ENCODE measurements at places on chromosomes 2 and 18.

DNA sequence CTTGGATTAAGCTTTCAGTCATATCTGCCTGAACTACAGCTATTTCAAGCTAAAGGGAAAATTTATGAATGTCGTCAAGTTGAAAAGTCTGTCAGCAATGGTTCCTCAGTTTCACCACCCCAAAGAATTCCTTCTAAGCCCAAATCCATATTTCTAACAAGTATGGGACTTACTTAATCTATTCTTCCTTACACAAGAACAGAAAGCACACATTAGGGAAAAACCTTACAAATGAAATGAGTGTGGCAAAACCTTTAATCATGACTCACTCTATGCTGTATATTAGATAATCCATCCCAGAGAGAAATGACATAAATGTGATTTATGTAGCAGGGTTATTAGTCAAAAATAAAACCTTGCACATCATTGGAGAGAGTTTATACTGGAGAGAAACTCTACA is 78.9 kb downstream of the RAB31 start:
- DNase-seq: no peak

- DNase-seq: no peak
Measured at GRCh38 chr2:172861656-172862476, 126.2 kb downstream of the RAPGEF4 start.

DNA sequence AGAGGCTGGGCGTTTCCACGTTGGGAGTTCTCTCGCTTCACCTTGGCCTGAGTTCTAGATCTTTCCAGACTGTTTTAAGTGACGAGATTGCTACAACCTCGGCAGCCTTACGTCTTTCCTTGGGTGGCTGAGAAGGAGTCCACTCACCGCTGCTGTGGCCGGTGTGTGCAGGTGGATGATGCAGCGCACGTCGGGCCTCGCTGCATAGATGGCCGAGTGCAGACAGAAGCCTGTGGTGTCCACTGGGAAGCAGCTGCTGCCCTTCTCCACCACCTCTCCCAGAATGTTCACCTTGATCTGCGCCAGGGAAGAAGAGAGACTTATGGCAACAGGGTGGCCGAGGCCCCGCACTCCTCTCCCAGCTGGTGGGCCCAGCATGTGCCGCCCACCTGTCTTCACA is 75.7 kb downstream of the ADD2 start:
- DNase-seq: no peak

GRCh38 chr2:202015471-202015870 is 18.2 kb upstream of the FZD7 start:
- no peak for DNase-seq

GRCh38 chr18:44609181-44609941 is 71.3 kb upstream of the SETBP1 start:
- no peak for DNase-seq

- DNase-seq: no peak
Measured at GRCh38 chr18:50469380-50469781, 90.5 kb upstream of the MAPK4 start.

DNA sequence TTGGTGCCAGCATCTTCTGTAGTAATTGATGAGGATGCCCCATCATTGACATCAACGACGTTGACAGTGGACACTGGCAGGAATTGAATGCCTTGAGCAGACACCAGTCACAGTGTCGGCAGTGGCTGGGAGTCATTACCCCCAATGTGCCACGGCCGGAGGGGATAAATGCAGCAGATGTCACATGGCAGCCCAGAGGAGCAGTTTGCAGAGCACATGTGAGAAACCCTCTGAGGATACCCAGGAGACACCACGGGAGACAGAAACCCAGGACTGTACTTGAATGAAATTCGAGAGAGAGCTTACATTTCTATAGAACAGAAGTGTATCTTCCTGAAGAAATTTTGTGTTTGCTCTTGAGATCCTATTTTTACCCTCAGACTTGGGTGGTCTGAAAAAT is 409.1 kb upstream of the TNP1 start:
- DNase-seq: no peak

DNA sequence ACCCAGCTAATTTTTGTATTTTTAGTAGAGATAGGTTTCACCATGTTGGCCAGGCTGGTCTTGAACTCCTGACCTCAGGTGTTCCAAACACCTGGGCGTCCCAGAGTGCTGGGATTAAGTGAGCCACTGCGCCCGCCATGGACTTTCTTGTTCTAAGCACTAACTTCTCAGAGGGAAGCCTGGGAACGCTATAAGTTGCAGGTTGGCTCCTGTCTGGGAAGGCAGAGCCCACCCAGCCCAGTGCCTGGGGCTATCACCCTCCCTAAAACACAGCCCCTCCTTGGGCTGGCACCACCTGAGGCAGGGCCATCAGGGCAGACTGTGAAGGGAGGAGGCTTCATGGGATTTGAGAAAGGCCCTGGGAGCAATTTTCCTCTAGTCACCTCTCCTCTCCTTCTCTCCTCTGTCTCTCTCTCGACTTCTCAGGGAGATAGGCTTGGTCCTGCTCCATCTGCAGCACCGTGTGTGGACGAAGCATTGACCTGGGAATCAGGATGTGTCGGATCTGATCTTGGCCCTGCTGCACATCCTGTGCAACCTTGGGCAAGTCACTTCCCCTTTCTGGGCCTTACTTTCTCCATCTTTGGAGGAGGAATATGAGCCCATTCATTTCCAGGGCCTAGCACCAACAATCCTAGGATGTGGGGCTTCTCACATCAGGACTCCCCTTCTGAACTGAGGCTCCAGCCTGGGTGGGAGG is 10.9 kb downstream of the PSD4 start:
- no peak for DNase-seq

DNA sequence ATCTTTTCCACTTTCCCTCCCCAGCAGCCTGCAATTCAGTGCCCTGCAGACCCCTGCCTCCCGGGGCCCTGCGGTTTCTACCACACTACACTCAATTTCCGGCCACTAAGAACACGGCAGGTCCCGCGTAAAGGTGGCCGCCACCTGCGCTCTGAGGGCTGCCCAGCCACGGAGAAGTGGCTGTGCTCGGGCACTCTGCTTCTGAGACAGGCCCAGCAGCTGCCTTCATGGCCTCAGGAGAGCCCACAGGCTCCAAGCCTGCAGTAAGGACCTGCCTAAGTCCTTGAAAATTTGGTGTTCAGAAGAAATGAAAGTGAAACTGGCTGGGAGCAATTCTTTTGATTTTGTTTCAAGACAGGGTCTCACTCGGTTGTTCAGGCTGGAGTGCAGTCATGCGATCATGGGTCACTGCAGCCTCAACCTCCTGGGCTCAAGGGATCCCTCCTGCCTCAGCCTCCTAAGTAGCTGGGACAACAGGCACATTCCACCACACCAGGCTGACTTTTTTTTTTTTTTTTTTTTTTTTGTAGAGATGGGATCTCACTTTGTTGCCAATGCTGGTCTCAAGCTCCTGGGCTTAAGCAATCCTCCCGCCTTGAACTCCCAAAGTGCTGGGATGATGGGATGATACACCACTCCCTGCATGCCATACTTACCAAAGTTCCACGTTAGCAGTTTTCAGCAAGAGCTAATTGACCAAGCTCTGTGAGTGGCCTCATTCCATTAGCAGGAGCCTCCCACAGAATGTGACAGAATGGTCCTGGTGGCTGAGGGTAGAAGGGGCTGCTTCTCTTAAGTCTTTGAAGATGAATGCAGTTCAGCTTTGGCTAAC is 14.6 kb upstream of the ALPP start:
- no peak for DNase-seq

DNA sequence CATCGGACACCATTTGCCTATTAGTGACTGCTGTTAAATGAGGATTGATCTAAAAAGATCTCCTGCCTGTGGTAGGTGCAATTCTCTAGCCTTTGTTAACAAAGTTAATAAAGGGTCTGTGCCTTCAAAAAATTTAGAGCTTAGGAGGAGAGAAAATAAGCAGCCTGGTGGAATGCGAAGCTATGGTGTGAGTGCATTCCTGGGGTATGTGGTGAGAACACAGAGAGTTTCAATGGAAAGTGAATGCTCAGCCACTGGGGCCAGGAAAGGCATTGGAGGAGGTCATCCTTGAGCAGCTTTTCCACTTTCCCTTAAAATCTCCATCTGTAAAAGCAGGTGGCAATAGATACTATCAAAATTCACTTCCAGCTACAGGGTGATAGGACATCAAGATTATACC is 331.2 kb upstream of the LRATD1 start:
- DNase-seq: no peak

- no peak for DNase-seq
Measured at GRCh38 chr2:138818556-138818955, 38.4 kb upstream of the NXPH2 start.

GRCh38 chr2:137937246-137937645 is 27.0 kb upstream of the HNMT start:
- DNase-seq: no peak

DNA sequence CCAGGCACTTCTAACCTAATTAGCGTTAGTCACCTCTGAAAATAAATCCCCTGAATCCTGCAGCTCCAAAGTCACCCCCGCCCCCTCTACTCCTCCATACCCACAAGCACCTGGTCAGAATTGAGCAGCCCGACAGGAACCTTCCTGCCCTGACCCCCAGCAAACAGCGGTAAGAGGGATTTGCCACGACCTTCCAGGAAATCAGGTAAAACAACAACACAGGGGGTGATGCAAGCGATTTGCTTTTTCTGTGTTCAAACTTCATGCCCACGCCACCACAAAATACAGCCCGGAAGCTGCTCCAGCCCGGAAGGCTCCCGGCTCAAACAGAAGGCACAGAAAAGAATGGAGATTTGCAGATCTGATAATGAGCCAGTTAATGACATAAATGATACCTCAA is 367.1 kb downstream of the GPD2 start:
- DNase-seq: no peak

DNA sequence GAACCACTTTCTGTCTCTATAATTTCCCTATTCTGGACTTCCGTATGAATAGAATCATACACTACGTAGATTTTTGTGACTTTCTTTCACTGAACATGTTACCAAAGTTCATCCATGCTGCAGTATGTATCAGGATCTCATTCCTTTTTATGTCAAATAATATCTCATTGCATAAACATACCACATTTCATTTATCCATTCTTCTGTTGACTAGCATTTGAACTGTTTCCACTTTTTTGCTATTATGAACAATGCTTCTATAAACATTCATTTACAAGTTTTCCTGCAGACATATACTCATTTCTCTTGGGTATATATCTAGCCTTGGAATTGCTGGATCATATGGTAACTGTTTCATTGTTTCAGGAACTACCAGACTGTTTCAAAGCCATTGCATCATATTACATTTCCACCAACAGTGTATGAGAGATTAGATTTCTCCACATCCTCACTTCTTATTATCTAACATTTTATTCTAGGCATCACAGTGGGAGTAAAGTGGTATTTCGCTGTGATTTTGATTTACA is 186.2 kb downstream of the DYM start:
- no peak for DNase-seq

DNA sequence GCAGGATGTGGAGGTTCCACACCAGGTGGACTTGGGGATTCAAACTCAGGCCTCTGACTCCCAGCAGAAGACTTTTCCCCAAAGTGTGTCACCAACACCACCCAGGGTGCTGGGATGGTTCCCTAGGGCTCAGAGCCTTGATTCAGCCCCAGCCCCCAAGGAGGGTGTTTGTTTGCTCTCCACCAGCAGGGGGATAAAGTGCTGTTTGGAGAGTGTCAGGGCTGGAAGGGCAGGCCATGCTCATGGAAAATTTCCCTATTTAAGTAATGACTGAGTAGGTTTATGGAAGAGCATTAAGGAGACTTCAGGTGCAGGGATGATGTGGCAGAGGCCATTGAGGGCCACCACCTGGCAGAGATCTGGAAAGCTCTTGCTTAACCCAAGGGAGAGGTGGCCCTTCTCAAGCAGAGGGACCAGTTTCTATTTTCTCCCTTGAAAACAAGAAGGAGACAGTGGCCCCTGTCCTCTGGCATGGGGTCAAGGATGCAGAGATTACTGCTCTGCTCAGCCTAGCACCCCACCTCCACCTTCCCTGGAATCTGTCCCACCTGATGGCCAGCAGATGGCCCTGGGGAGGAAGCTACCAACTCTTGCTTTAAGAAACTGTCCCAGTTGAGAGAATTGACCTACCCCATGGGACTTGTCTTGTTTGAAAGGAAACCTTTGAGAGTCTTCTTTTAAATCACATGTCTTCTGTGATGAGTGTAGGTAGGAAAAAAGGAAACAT is 122.1 kb downstream of the ACOXL start:
- DNase-seq: no peak

DNA sequence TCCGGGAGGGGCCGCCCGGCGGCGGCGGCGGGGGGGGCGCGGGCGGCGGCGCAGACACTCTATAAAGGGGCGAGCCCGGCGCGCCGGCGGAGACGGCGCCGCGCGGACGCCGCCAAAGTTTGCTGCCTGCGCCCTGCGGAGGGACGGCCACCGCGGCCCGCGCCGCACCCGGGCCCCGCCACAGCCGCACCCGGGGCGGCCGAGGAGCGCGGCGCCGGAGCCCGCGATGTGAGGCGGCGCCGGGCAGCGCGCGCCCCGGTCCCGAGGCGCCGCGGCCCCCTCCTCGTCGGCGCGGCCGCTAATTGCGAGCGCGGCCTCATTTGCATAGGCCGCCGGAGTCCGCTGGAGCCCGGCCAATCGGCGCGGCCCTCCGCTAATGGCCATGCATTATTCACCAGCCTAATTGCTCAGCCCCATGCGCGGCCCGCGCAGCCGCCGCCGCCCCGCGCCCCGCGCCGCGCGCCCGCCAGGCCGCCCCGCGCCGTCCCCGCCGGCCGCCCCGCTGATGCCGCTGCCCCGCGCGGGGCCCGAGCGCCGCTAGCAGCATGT is at the start of gene SALL3:
SALL3 (plus strand) TSS at position 89 of the 549 bp plus-strand sequence; CDS start at position 546, 457 bp downstream.
- DNase-seq: no peak

GRCh38 chr18:11760498-11761167 is 71.6 kb downstream of the GNAL start:
- DNase-seq: no peak

GRCh38 chr2:1835581-1836201 is 91.4 kb upstream of the PXDN start:
- no peak for DNase-seq

DNA sequence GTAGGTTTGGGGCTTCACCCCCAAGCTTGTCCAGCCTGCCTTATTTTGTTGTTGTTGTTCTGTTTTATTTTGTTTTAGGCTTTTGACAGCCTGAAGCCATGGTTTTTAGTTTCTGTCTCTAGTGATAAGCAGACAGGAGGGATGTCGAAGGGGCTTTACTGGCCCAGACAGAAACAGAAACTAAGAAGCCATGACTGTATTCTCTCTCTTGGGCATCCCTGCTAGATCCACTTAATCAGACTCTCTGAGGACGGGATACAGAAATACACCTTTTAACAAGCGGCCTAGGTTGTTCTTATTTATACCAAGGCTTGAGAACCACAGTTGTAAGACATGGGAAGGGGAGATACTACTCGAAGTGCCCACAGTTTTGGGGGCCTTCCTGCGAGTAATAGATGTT is 330.9 kb downstream of the SLC8A1 start:
- no peak for DNase-seq

DNA sequence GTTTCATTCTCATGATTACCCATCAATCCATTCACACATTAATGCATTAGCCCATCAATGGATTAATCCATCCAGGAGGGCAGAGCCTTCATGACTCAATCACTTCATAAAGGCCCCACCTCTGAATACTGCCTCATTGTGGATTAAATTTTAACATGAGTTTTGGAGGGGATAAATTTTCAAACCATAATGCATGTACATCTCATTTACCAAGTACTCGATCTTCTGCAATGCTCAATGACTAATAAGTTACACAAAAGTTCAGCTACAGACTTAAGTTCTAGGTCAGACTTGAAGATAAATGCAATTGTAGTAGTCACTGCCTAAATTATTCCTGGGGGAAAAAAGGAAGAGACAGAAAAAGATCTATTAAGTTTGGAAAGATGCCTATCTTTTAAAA is 120.0 kb upstream of the OSR1 start:
- DNase-seq: no peak

GRCh38 chr2:43852196-43852730 is 13.5 kb downstream of the ABCG8 start:
- no peak for DNase-seq
